ENCODE measurements at places on chromosomes 3 and 15.

DNA sequence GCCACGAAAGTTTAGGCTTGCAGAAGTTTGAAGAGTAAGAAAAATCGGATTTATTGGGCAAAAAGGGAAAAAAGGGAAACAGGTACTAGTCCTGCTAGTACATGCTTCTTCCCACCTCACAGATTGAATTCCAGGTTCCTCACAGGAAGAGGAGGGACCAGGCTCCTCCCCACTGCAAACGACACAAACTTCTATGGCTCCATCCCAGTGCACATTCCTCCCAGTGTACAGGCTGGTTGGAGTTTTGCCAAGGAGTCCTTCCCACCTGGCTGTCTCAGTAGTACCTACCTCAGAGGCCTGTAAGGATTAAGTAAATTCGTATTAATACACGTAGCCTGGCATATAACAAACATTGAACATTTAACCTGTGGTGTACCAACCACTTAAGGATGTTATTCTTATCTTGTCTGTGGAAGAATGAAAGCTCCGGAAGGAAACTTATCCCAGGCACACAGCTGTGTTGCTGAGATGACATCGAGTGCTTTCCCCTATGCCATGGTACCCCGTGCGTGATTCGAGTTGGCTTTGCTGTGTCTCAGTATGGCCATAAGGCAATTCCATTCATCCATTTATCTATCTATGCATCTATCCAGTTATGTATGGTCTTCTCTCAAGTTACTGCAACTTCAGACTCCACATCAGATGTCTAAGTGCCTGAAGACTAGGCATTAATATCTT is 294.3 kb downstream of the LRTM1 start:
- no peak for DNase-seq

GRCh38 chr3:110813541-110813940 is 258.1 kb upstream of the NECTIN3 start:
- no peak for DNase-seq

GRCh38 chr15:38479266-38479665 is 25.3 kb downstream of the FAM98B start:
- DNase-seq: no peak

DNA sequence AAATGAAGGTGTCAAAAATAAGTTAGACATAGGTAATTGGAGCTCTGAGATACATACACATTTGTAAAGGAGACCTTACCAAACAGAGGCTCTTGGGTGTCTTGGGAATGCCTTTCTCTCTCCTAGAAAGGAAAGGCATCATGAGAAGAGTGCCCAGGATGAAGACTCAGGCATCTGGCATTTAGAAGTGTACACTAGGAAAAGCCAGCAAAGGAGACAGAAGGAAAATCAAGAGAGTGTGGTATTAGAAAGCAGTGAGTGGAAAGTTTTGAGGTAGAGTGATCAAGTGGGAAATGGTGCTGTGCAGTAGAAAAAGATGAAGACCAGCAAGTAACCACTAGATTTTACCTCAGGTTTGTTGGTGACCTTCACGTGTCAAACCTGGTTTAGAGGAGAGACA is 16.1 kb downstream of the UBE2E1 start:
- DNase-seq: no peak

GRCh38 chr15:48681353-48681752 is 35.8 kb upstream of the FBN1 start:
- no peak for DNase-seq

DNA sequence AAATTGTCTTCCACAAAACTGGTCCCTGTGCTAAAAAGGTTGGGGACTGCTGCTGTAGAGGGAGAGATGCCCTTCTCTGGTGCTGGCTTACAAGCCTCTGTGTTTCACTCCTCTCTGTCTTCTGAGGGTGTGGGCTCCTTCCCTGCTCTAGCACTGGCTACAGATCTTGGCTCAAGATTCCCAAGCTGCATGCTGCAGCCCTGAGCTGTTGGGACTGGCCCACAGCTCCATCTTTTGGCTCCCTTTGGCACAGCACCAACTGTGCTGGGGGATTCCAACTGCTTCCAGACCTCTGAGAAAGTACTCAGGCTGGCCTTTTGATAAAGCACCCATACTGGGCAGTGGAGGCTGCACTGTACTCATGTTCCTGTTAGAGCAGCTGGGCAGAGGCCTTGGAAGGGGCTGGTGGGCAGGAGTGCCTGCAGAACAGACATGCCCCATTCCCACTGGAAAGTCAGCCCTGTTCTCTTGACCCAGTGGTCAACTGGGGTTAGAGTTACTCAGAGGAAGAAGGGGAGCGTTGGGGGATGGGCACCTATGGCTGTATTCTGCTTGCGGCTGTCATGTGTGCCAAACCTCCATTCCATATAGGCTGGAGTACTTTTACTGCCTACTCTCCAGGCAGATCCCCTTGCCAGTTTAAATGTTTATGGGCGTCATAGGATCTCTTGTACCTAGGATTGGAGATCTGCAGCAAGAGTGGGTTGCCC is 55.7 kb downstream of the GALK2 start:
- DNase-seq: no peak

DNA sequence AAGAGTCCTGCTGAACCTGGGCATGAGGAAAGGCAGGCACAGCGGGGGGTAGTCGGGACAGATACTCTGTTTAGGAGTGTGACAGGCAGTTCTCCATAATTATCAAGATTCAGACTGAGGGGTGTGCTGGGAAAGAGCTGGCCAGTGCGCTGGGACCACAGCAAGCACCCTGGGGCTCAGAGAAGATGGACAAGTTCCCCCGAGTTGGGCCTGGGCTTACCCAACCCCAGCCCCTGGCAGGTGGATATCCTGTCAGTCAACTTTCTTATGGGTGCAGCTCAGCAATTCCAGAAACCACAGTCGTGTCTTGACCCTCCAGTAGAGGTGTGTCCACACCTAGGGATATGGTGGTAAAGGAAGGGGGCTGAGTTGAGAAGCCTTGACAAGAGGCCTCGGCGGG is 49.2 kb upstream of the PRR20G start:
- no peak for DNase-seq

DNA sequence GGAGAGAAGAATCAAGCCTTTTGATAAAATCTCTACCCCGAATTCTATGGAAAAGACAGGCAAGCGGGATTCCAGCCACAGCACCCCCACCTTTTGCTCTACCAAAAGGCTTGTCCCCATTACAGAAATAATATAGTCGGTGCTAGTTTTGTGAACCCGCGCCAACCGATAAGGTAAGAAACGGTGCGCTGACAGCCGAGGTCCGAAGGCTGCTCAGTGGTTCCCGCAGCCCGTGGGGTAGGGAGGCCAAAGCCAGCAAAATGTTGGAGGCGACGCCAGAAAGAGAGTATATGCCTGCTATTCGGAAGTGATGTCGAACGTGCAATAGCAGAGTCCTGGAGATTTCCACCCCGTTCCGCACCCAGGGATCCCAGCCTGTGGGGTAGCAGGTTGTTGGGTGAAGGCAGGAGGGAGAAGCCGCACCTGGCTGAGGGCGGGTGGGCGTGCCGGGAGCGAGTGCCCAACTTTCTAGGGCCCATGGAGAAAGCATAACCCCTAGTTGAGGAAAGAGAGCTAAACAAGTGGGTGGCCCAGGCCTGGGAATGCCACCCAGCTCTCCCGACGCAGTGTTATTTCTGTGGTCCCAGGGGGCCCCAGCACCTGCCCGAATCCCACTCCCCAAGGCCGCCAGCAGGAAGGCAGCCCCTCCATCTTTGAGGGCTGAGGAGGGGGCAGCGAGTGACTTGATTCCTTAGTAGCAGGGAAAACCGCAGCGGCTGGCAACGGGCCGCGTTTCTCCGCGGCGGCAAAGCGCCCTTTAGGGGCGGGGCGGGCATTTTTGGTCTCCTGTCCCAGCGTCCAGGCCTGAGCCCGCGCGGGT is 7.9 kb upstream of the SOX2 start:
- no peak for DNase-seq

DNA sequence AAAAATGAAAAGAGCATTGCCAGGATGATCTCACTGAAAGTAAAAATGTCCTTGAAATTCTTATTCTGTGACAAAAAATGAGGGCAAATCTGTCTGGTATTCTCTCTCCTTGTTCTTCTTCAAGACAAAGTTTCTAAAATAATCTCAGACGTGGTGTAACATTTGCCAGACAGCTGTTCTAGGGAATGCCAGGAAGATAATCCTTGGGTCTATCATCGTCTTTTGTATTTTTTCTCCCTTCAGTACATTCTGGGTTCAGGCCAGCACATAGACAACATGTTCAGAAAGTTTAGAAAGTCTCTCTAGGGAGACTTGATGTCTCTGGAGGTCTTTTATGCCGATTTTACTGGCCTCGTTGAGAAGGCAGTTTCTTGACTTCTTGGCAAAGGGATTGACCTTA is 121.2 kb upstream of the HES1 start:
- DNase-seq: no peak

GRCh38 chr15:101650145-101650544 is 2.0 kb downstream of the TM2D3 start:
- DNase-seq: no peak

GRCh38 chr3:40780291-40780924 is 255.6 kb downstream of the ZNF621 start:
- DNase-seq: no peak

DNA sequence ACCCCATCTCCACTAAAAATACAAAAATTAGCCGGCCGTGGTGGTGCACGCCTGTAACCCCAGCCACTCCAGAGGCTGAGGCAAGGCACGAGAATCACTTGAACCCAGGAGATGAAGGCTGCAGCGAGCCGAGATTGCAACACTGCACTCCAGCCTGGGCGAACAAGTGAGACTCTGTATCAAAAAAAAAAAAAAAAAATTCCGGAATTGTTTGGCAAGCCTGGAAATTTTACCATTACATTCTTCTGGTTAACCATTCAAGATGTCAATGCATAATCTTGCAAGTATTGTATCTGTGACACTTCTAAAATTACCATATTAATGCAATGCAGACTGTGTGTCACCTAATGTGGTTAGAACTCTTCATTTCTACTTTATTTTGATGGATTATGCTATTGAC is 67.0 kb downstream of the CSNK1G1 start:
- DNase-seq: no peak

- DNase-seq: no peak
These were observed 262.7 kb downstream of the MEX3B start for GRCh38 chr15:81783076-81783475.

DNA sequence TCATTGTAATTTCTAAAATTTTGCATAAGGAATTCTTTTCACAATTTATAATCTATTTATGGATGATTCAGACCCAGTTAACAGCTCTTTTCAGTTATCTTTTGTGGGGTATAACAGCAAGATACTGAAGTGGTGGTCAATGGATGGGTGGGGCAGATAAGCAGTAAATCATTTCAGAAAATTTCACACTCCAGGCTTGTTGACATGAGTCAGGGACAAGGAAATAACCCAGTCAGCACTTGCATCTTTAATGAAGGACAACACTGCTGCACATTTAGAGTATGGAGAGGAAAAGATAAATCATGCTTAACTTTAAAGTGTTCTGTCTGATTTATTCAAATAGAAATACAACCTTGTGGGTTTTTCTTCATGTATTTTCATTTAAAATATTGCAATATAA is 181.6 kb downstream of the ROBO1 start:
- DNase-seq: no peak

GRCh38 chr3:5016211-5017161 is 37.2 kb downstream of the BHLHE40 start:
- DNase-seq: no peak

DNA sequence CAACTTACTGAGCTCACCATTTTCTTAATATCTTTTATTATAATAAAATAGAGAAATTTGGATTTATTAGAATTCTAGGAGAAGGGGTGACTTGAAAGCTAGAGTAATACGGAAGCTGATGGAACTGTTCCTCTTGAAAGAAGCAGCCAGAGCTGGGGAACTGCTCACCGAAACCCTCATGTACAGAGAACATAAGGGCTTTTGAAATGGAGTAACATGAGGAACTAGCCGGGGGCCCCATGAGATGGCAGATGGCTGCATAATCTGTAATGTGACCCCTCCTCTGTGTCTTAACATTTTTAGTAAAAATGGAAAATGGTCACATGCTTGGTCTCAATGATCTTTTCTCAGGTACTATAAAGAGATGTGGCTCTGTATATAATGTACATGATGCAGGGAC is 15.7 kb upstream of the DYNC1LI1 start:
- DNase-seq: no peak

Data from stimulated activated CD4-positive, alpha-beta T cell treated with anti-CD3 and anti-CD28 coated beads, TNF-alpha, amount 100 ng/mL, for 1 hour (primary cell).